ENCODE measurements at places on chromosomes 2 and 18.

- no peak for DNase-seq
These were observed 12.3 kb downstream of the CYS1 start for GRCh38 chr2:10067881-10068280.

DNA sequence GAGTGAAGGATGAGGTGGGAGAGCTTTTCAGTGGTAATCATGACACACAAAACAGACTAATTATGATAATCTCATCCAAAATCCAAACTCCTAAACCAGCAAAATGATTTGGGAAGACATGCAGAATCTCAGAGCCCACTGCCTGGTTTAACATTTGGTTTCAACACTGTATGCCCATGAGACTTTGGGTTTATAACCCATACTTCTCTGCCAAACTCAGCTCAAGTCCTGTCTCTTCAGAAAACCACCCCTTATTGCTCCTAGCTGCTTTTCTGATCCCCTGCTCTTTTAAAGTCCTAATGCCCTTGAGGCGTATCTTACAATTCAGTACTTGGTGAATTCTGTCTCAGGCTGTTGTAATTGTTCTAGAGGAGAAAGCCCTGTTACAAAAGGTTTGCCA is 593.0 kb upstream of the ID2 start:
- DNase-seq = no peak

DNA sequence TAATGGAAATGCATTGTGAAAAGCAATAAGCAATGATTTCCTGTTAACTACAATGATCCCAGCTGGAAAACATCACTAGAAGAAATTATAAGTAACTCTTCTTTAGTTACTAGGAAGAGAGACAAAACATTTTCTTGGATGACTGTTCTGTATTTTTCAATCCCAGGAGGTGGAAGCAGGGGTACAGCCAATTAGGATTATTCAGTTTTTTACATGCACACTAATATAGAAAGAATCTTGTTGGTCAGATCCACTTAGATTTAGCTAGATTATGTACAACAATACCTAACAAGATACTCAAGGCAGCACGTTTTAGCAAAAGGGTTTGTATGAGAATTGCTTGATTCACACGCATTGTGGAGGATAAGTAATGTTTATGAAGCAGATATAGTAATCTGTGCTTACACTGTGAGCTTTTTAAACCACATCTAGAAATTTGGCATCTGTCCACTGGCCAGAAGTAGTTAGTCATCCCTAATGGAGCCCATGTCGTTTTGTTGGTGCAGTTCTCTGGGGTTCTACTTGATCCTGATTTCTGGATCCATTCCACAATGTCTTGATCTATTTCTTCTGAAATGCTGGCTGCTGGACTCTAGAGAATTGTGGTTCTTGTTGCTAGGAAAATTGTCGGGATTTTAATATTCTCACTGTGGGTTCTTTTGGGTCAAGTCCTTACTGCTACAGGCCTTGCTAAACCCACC is 199.7 kb downstream of the ADCYAP1 start:
- no peak for DNase-seq

- peak; percentile 54 for DNase-seq
These were observed 48.8 kb upstream of the LPIN2 start for GRCh38 chr18:3061581-3062312.

DNA sequence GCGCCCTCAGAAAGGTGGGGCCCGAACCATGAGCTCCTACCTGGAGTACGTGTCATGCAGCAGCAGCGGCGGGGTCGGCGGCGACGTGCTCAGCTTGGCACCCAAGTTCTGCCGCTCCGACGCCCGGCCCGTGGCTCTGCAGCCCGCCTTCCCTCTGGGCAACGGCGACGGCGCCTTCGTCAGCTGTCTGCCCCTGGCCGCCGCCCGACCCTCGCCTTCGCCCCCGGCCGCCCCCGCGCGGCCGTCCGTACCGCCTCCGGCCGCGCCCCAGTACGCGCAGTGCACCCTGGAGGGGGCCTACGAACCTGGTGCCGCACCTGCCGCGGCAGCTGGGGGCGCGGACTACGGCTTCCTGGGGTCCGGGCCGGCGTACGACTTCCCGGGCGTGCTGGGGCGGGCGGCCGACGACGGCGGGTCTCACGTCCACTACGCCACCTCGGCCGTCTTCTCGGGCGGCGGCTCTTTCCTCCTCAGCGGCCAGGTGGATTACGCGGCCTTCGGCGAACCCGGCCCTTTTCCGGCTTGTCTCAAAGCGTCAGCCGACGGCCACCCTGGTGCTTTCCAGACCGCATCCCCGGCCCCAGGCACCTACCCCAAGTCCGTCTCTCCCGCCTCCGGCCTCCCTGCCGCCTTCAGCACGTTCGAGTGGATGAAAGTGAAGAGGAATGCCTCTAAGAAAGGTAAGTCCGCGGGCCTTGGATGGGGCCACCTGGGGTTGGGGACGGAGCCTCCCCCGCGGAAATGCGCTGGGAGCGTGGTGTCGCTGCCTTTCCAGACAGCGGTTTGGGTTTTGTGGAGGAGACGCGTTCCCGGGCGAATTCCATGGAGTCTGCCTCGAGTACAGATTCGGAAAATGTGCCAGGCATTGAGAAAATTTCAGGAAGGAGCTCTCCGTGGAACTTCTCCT is 559 bp downstream of the HOXD1 start:
- DNase-seq = no peak

- DNase-seq = peak; percentile 12
These were observed 6.3 kb downstream of the PDCD1 start for GRCh38 chr2:241852116-241852980.

DNA sequence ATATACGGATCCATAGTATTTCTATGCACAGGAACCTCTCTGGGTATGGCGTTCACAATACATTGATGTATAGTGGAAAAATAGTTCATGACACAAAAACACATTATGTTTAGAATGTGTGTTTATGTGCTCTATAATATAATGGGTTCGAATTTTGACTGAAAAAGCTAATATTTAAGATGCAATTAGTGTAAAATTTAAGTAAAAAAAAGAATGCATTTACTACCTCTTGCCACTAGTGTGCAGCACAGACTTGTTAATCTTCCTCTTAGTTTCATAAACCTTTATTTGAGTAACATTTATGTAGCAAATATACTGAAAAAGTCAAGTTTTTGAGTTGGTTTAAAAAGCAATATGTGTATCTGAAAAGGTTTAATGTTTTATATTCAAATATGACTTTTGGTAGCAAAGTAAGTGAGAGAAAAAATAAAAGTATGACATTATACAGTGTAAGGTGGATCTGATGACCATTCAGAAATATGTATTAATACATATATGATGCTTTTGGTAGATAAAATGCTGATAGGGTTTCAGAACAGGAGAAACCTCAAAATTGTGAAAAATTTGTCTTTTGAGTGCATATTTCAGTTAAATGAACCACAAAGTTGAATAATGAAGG is 49.4 kb downstream of the CCDC102B start:
- DNase-seq = no peak

DNA sequence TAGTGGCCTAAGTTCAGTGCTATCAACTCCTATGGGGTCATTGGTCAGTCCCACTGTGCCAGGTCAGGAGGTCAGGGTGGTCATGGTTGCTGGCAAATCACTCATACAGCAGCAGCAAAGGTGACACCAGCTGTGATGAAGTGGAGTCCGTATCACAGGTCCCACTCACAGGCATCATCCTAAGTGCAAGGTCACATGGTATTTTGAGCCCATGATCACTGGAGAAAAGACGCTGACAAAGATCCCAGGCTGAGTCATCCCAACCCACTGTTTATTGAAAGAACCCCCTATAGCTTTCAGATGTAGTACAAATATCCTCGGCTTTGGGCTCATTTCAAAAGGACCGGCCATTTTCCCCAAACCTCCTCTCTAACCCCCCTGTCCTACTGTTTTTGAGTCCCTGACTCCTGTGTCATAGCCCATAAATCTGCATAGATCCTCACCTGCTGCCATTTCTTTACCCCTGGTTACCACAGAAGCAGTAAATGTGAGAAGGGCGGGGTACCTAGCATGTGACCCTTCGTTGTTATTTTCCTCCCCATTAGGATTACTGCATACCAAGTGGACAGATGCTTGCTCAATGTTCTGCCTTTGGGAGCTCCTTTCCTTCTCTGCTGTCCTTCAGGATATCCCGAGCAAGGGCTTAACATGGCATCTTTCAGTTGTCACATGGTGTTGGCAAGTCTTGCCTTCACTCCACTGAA is 107.7 kb downstream of the COL6A3 start:
- no peak for DNase-seq

DNA sequence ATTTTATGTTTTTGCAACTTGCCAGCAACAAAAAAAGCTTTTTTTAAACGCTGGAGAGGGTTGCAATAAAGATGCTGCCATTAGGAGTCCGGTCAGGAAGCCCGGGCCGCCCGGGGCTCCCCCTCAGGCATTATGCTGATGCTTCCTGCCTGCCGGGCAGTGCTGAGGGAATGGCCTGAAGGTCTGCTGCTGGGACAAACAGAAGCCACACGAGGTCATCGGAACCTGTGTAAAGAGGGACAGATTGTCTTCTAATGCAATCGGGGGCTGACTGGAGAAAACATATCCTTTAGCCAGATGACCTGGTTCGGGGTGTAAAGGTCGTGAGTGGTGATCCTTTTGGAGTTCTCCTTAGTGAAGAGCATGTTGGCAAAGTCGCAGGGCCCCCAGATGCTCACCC is 2.3 kb downstream of the IMPA2 start:
- no peak for DNase-seq

- no peak for DNase-seq
These were observed at the start of gene LIMS2 for GRCh38 chr2:127675331-127676261. Gene LIMS2, minus strand, starts transcription at chr2:127675530. Its CDS starts 506 bp downstream, at chr2:127675024.

- DNase-seq = no peak
These were observed 155.3 kb upstream of the SIX3 start for GRCh38 chr2:44786045-44786816.

DNA sequence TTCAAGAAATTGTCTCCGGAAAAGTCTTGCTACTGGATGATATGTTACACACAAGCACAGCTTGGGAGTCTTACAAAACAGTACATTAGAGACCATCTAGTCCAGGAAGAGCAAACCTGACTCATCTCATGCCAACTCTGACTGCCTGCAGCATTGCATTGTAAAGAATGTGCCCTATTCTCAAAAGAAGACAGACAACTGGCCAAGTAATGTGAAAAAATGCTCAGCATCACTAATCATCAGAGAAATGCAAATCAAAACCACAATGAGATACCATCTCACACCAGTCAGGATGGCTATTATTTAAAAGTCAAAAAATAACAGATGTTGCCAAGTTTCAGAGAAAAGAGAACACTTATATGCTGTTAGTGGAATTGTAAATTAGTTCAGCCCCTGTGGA is 42.7 kb upstream of the GORASP2 start:
- DNase-seq = no peak

GRCh38 chr18:59429608-59430007 is 70.5 kb upstream of the LMAN1 start:
- no peak for DNase-seq

DNA sequence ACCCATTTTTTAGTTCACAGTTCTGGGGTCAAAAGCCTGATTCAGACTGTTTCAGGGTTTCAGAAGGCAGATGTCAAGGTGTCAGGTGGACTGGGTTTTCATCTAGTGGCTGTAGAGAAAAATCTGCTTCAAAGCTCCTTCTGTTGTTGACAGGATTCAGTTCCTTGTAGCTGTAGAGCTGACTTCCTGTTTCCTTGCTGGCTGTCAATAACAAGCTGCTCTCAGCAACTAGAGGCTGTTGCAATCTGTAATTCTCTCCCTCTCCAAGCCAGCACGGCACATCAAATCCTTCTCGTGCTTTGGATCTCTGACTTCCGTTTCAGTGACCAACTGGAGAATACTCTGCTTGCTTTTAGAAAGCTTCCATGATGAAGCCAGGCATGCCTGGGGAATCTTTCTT is 179.4 kb downstream of the DOK6 start:
- DNase-seq = no peak

GRCh38 chr2:85286918-85287317 is 40.9 kb downstream of the TGOLN2 start:
- DNase-seq = no peak

- DNase-seq = no peak
These were observed 39.0 kb downstream of the EEF1B2 start for GRCh38 chr2:206198677-206199076.

- DNase-seq = no peak
These were observed 35.6 kb downstream of the EPAS1 start for GRCh38 chr2:46332686-46333281.

DNA sequence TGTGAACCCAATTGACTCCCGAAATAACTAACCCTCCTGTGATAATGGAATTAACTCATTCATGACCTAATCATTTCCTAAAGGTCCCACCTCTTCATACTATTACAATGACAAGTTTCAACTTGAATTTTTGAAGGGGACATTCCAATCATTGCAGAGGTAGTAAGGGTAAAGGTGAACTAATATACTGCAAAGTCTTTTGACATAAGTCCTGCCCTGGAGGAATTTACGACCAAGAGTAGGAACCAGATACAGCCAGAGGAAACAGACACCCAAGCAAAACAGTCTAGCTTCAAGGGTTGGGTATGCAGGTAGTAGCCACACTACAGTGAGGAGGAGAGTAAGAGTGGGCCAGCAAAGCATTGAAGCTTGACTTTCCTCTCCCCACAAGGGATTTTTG is 1.2 kb upstream of the SRBD1 start:
- no peak for DNase-seq

DNA sequence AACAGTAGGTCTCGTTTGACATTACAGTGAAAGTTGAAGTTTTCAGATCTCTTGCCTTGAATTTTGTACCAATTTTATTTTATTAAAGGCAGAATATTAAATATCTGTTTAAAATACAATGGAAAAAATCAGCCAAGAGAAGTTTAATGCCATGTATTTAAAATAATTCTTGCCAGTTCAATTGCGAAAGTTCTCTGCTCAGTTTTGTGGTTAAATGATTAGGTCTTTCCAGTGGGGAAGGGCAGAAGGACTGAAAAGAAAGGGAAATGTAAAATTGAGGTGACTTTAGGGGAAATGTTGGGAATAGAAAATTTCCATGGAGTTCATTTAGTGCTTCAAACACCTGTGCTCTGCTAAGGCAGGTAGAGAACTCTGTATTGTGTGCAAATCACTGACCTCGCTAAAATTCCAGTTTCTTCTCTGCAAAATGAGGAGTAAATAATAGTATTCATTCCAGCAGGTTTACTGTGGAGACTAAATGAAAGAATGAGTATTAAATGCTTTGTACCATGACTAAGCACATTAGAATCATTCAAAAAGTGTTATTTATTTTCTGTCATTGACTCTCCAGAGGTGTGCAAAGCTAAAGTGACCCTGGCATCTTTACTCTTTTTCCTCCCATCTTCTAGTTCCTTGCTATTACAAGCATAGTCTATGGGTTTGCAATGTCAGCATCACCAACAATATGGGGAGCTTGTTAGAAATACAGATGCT is 74.4 kb downstream of the KIAA1328 start:
- DNase-seq = no peak

DNA sequence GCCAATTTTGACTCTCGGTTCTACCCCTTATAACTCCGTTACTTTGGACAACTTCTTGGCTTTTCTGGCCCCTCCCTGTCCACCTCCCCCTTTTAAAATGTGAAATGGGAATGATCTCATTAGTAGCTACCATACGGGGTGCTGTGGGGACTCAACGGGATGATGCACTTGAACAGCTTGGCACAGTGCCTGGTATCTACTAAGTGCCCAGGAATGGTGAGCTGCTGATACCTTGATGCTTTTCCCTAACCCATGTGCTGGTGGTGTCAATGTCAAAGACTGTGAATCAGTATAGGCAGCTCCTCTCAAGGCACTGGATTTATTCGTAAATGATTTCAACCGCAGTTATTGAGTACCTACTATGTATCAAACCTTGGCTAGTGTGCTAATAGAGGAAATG is 204.2 kb downstream of the LOXHD1 start:
- DNase-seq = no peak

- DNase-seq = no peak
These were observed 270.1 kb downstream of the IRS1 start for GRCh38 chr2:226529556-226529955.
